ENCODE measurements at places on chromosomes 5 and 9.

DNA sequence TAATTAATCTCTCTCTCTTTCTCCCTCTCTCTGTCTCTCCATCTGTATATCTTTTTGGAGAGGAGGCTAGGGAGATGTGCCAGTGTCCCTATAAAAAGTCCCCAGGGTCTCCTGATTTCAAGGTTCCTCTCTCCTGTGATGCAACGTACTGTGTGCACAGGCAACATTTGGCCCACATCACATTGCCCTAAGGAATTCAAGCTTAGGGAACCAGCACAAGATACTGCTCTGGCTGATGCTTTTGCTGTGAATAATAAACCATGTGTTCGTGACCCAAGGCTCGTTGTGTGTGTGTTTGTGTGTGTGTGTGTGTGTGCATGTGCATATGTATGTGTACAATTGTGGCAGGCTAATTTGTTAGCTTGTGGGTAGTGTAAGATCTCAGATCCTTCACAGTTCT lies 9.7 kb downstream of the SPATA9 start:
- no peak for DNase-seq

- no peak for DNase-seq
Measured at GRCh38 chr9:125696106-125696647, 10.8 kb downstream of the MAPKAP1 start.

- DNase-seq, result no peak
Measured at GRCh38 chr5:80269991-80270438, 14.2 kb upstream of the SERINC5 start.

- DNase-seq, result peak; percentile 68
Measured at GRCh38 chr5:73673161-73673591, 47.2 kb downstream of the ARHGEF28 start.

DNA sequence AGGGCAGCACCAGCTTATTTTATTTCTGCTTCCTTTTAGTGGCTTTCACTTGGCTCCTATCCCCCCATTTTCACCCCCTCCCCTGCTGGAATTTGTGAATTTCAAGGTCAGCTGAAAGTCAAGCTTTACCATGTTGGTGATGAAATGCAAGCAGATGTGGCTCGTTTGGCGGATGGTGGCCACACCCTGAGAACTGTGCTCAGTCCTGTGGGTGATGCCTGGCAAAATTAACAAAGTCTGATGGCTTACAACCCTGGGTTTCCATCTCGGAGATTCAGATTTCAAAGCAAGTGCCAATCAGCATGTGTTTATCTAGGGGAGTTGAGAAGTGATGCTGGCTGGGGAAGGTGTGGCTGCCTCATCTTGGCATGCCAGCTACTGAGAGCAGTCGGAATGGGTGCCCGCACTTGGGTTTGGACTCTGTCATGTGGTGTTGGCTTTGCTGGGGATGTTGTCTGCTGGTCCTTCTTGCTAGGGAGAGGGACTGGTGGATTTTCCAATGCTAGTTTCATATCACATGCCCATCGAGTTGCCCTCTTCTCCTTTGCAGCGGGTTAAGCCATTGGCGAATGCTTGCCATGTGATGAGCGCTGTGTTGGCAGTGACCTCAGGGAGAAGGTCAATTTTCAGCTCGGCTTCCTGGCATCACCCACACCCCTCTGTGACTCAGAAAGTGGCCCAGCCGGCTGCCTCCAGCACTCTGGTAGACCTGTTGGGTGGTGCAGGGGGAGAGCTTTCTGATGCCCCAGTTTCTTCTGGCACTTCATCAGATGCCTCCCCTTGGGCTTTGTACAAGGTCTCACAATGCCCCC lies 77.0 kb upstream of the PITX1 start:
- no peak for DNase-seq

GRCh38 chr9:14366076-14366475 lies 52.1 kb upstream of the NFIB start:
- peak; percentile 99 for DNase-seq

- DNase-seq, result no peak
Measured at GRCh38 chr5:8577792-8578191, 708.8 kb downstream of the MTRR start.
